Activated naive CD4-positive, alpha-beta T cell treated with anti-CD3 and anti-CD28 coated beads for 36 hours (primary cell): ENCODE measurements at places on chromosomes 6 and 20.
A peak's percentile ranks its signal among the peaks of the same experiment; 100 is the strongest.

DNA sequence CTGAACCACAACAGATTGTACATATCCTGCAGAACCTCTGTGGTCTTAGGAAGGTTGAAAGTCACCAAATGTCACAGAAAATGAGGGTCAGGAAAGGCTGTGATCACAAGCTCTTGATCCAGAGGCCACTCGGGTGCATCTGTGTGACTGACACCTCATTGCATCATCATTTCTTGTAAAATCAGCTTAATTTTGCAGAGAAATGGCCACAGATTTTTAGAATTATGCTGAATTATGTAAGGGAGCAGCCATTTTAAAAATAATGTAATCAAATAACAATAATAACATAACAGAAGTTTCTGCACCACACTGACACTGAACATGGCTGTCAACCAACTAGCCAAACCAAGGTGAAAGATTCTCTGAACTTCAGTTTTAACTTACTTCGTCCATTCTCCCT, 32.5 kb upstream of the PRND start:
- no peak for DNase-seq

- DNase-seq = no peak
These were observed 56.4 kb downstream of the CCN2 start for GRCh38 chr6:131894493-131895424.

DNA sequence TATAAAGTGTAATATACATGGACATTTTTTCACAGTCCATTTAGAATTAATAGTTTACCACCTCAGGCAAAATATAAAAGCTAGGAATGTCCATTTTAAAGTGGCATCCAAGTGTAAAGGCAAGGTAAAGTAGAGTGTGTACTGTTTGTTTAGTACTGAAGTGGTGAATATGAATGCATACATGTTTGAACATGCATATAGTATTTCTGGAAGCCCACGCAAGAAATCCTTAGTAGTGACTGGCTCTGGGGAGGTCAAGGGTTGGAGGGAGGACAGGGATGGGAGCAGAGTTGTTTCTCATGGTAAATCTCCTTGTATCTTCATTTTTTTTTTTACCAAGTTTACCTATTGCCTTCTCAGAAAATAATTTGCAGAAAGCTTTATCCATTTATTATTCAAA, 129.2 kb downstream of the UNC5CL start:
- no peak for DNase-seq

DNA sequence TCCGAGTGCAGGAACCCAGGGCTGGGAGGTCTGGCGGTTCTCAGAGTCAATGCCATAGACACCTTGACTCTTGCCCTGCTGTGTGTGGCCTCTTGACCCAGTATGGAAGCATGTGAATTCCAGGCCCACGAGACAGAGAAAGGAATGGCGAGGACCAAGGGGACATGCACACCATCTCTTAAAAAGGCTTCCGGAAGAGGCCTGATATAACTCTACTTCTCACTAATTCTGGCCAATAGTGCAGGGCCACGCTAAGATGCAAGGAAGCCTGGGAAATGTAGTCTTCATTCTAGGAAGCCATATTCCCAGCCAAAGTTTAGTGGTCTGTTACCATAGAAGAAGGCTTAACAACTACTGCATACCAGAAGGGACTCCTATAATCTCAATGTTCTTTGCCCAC, 177.0 kb upstream of the KCNG1 start:
- DNase-seq = no peak

DNA sequence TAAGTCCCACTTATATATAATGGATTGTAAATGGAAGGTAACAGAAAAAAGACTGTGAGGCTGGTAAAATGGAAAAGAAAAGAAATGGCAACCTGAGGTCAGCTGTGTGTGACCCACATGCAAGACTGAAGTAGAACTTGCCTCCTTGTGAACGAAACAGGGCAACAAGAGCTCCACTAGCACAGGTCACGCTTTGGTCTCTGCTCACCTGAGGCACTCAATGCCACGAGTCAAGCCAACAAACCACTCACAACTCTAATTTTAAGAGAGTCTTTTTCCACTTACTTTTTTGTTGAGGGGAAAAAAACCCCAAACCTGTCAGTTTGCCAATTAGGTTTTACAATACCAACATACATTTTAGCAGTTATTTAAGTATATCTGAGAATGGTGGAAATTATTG, 65.2 kb downstream of the PDE10A start:
- no peak for DNase-seq

DNA sequence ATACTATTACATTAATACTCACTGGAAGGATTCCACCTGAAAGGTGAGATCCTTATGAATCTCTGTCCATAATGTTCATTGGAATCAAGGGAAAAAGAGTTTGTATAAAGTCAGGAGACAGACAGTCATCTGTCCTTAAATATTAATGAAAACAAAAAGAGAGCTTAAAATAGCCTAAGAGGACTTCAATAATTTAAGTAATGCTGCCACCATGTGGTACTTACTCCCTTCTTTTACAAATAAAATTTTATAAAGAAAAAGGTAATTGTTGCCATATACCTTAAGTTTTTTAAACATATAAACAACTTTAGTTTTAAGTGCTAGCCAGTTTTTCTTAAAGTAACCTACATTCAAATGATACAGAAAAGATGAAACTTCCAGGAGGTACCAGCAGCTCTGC, 5.1 kb downstream of the BLOC1S5 start:
- DNase-seq = no peak

DNA sequence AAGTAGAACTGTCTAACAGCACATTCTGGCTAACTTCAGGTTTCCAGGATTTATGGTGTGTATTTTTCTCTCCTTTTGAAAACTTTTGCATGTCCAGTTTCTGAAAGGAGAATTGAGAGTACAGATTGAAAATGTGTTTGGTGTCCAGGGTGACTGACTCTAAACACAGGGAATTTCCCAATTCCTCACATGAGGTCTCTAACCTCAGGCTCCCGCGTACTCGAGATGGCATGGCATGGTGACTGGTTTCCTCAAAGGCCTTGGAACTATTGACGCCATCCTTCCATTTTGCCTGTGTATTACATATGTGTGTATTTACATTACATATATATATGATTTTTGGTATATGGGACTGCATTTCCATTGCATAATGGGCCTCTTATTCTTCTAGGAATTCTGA, 52.5 kb downstream of the PRND start:
- no peak for DNase-seq

- DNase-seq = no peak
These were observed 316.2 kb upstream of the NOX3 start for GRCh38 chr6:155771822-155772221.

DNA sequence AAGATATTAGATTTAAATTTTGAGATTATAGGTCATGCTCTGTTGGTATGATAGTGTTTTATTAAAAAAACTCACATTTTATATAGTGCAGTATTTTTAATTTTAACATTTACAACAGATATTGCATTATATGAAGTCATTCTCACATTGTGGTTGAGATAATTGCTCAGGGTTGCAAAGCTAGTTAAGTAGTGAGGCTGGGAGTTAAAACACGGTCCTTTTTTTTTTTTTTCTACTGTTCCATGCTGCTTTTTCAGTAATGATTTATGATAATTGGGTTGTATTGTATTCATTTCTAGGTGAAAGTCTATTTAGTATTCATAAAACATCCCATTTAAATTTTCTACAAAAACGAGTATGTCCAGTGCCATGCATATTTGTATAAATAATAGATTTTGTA, 117.6 kb upstream of the EDN1 start:
- DNase-seq = no peak

DNA sequence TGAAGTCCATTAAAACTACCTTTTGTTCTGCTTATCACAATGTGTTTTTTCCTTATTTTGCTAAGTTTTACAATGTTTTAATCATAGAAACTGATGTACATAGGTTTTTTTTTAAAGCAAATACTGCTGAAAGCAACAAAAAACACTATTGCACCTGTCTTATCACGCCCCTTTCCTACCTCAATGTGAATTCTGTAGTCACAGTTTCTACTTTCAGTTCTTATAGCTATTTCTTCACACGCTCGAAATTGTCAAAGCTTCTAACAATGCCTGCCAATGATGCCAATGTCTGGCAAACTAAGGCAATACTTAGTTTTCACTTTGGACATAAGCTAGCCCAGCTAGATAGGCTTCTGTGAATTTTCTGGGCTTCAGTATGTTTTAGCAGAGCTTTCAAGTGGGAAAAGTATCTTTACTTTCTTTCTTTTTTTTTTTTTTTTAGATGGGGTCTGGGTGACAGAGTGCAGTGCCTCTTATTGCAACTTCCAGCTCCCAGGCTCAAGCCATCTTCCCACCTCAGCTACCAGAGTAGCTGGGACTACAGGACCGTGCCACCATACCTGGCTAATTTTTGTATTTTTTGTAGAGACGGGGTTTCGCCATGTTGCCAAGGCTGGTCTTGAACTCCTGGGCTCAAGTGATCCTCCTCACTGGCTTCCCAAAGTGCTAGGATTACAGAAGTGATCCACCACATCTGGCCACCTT, 85.5 kb upstream of the HTR1B start:
- no peak for DNase-seq

GRCh38 chr6:20044883-20045282, 167.4 kb downstream of the MBOAT1 start:
- no peak for DNase-seq

DNA sequence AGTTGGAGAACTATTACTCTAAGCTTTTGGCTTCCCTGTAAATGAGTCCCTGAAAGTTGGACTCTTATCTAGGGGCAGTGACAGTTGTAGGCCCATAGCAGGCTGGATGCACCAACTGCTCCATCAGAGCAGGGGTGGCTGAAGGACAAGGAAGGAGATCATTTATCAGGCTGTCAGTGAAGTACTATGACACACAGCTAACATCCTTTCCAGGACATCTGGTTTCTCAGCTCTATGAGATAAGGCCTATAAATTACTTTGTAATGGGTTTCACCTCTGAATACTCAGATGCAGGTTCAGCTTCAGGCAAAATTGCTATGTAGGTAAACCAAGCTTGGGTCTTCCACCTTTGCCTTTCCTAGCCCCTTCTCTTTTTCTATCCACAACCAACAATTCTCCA, 468.5 kb downstream of the KIF16B start:
- DNase-seq = no peak

- DNase-seq = no peak
These were observed 23.6 kb downstream of the BHLHE23 start for GRCh38 chr20:62983210-62983609.

GRCh38 chr6:156946370-156946936, 169.3 kb downstream of the ARID1B start:
- no peak for DNase-seq

GRCh38 chr6:43966374-43966658, 160.9 kb downstream of the MRPL14 start:
- no peak for DNase-seq

GRCh38 chr6:163412341-163412740, 2.2 kb upstream of the QKI start:
- DNase-seq = no peak

DNA sequence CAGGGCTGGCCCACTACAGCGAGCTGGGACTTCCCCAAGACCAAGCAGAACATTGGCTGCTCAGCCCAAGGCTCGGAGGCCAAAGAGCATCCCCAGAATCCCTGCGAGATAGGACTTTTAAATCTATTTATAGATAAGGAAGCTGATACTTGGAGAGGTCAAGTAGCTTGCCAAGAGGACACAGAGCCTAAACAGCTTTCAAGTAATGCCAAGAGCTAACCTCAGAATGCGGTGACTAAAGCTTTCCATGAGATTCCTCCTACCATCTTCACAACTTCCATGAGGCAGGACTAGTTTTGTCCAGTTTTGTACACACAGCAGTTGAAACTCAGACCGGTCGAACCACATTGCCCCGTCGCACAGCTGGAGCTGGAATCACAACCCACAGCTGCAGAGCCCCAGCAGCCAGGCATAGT, 168.1 kb upstream of the TOP1 start:
- no peak for DNase-seq

DNA sequence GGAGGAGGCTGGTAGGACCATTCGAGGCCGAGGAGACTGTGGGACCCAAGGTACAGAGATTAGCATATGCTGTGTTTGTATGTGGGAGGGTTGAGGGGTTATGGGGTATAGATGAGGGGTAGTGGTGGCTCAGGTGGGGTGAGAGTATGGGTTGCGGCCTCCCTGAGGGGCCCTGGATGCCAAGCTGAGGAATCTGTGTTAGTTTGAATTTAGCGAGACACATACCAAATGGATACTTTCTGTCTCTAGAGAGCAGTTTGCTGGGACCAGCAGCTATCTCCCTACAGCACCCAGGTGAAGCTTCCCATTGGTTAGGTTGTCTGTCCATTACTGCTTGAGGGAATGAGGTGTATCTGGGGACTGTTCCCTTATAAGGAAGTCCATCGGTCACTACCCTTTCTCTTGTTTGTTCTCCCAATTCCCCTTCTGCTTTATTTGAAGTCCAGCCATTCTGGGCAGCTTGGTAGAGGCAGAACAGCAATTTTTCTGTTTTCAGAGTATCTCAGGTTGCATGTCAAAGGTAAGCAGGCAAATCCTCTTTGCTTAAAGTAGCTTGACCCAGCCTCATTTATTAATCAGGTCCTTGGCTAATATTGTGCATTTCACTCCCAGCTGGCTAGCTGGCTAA, 15.2 kb downstream of the CHMP4B start:
- DNase-seq = no peak

GRCh38 chr6:133958791-133959190, 5.8 kb downstream of the TBPL1 start:
- DNase-seq = no peak

DNA sequence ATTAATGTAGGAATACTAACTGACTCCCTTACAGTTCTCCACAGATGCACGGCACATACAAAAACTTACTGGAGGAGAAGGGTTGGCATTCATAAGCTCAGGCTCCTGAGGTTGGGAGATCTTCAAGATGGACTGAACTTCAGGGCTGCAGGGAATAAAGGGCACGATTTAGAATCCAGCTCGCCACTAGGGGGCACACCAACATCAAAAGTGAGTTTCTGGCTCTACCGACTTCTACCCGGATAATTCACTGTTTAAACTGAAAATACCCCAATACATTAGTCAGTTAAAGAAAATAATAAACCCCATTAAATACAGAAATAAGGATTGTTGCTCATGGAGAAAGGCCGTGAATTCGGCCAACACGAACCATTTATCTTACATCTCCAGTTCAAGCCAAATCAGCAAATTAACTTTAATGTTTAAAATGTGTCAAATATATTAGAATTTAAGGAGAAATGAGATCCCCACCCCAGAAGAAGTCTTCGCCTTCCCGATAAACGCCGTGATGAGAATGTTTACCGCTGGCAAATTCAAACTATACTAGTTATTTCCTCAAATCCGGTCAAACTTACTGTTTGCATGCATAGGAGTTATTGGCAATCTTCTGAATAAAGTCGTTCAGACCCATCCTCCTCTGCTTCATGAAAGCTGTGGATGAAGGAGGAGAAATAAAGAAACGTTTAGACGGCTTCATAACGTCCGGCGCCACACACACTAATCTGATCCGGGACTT, 121.7 kb upstream of the SLC2A12 start:
- DNase-seq = peak; percentile 93

GRCh38 chr20:53660947-53661381, 67.3 kb upstream of the ZNF217 start:
- no peak for DNase-seq

GRCh38 chr6:160454303-160454702, 106.1 kb downstream of the SLC22A3 start:
- no peak for DNase-seq

DNA sequence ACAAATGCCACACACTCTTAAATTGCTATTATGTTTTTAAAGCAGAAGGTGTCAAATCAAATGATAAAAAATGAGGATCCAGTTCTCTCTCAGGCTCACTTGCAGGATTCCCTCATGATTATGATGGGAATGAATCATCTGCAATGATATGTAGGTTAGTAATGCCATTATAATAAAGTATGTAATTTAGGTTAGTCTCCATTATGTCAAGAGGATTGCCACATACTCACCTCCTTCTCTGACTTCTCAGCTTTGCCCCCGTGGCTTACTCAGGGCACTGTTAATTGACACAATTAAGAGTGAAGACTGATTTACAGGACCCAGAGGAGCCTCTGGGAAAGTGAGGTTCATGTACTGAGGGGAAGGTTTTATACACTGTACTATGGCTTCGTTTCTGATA, 591.7 kb upstream of the NRSN1 start:
- DNase-seq = no peak
